Cardiac septum (tissue), 1 donor: ENCODE measurements at places on chromosomes 4 and X. TPM values are rescaled to one million over a fixed set of nuclear protein-coding genes. Genes with fewer than 3 reads are reported as not detected.

The DCAF8L2 gene
- not detected for total RNA-seq

The MAGEA12 gene
- total RNA-seq: not detected

The ATP7A gene
- total RNA-seq: 6.6 TPM

The FGB gene
- not detected for total RNA-seq

The AASDH gene
- total RNA-seq: 8.1 TPM

The ARHGAP6 gene
- 4.8 TPM for total RNA-seq

The SPIN2A gene
- total RNA-seq: 0.30 TPM

DNA sequence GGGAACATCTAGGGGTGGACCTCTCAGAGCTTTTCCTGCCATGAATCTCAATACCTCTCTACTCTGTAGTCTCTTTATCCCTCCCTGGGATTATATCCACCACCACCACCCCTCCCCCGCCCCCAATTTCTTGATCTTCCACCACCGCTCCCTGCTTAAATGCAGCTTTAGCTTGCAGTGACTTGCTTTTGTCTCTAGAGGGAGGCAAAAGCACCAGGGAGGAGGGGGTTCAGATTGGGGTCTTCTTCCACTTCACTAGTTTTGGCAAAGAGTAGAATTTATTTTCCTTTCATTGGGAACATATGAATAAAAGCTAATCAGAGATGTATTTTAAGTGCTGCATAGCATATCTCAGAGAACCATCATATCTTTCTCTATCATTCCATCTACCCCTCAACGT, 5.5 kb downstream of the ARHGAP36 start:
- no peak for DNase-seq

DNA sequence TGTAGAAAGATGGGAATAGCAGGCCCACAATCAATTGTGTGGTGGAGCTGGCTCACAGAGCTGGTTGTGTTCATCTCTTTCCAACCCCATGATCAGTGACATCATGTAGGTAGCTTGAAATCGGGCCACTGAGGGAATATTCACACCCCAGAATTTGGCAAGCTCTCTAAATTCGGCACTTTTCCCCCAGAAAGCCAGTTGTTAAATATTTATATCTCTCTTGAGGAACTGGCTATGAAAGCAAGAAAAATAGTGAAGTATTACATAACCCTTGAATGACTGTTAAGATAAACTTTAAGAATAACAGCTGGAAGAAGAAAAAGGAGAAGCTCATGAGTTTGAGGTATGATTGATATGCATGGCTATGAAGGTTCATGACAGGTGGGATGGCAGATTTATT, 38.9 kb downstream of the GPRIN3 start:
- no peak for DNase-seq

DNA sequence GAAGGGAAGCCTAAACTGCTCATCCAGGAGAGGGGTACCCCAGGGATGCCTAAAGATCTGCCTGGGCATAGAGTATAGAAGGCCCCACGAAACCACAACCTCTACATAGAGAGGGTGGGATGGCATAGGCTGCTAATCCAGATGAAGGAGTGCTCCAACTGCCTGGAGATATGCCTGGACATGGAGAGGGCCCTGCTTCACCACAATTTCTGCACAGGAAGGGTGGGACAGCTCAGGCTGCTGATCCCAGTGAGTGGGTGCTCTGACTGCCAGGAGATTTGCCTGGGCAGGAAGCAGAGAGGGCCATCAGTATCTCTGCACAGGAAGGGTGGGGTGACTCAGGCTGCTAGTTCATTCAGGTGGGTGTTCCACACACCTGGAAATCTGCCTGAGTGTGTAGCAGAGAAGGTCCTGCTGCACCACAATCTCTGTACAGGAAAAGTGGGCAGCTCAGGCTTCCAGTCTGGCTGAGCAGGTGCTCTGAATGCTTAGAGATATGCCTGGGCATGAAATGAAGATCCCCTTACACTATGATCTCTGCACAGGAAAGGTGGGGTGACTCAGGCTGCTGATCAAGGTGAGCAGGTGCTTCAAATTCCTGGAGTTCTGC, 61.1 kb downstream of the ZNF518B start:
- no peak for DNase-seq

DNA sequence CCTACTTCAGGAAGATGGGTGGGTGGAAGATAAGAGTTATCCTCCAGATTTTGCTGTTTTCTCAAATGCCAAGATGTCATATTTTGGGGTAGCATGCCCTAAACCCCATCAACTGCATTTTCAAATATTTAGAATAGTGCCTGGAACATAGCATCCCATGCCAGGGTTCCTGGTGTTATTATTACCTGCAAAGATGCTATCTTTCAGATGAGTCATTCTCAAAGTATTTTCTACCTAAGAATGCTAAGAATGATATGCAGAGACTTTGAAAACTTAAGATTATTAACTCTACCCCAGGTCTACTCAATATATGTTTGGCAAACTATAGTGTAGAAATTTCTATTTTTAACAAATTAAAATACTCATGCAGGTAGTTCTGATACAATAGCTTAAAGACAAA, 934.3 kb upstream of the SLIT2 start:
- no peak for DNase-seq

GRCh38 chr4:6024313-6024960, 6.2 kb upstream of the C4orf50 start:
- DNase-seq: no peak

DNA sequence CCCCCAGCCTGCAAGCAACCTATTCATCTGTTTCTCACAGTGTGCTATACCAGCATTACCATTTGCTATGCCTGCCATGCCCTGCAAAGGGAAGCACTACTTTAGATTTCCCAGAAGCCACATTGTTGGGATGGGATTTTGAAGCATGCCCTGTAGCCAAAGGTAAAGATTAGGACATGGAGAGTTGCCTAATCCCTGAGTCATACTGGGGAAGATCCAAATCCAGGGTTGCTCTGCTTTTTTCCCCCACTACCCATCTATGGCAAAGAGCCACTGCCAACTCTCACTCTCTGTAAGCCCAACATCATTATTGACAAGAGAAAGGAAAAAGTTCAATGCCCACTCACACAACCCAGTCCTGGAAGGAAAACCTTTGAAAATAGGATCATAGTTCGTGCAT, 36.7 kb upstream of the TMEM164 start:
- DNase-seq: no peak

DNA sequence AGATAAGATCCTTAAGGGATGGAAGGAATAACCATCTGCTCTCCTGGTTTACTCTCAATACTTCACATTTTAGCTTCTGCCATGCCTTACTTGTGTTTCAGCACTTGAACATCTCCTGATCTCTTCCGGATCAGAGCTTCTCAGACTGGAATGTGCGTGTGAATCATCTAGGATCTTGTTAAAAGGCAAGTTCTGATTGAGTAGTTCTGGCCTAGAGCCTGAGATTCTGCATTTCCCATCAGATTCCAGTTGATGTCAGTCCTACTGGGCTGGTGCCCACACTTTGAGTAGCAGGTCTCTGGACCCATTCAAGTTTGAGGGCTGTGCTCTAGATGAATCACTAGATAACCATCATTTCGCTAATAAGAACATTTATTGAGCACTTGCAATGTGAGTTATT, 20.0 kb downstream of the NDP start:
- DNase-seq: no peak

- DNase-seq: no peak
Observed at GRCh38 chrX:101813200-101813599, 118.6 kb downstream of the ZMAT1 start.

DNA sequence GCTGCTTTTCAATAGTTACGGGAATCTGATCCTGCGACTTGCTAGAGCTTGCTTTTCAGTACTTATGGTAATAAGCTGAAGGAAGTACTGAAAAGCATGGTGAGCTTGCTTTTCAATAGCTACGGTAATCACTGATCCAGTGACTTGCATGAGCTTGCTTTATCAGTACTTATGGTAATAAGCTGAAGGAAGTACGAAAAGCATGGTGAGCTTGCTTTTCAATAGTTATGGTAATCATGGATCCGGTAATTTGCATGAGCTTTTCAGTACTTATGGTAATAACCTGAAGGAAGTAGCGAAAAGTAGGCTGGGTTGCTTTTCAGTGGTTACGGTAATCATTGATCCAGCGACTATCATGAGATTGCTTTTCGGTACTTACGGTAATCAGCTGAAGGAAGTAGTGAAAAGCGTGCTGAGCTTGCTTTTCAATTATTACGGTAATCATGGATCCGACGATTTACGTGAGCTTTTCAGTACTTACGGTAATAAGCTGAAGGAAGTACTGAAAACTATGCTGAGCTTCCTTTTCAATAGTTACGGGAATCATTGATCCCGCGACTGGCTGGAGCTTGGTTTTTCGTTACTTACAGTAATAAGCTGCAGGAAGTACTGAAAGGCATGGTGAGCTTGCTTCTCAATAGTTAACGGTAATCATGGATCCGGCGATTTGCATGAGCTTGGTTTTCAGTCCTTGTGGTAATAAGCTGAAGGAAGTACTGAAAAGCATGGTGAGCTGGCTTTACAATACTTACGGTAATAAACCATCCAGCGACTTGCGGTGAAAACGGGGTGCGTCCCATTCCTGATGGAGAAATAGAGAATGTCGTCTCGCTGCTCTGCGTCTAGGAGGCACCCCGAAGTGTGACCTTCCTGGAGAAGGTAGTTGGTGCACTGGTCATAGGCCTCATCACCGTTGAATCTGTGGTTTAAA, 6.5 kb downstream of the CRLF2 start:
- DNase-seq: peak; percentile 53

GRCh38 chrX:42459735-42460134, 318.2 kb downstream of the PPP1R2C start:
- DNase-seq: no peak

DNA sequence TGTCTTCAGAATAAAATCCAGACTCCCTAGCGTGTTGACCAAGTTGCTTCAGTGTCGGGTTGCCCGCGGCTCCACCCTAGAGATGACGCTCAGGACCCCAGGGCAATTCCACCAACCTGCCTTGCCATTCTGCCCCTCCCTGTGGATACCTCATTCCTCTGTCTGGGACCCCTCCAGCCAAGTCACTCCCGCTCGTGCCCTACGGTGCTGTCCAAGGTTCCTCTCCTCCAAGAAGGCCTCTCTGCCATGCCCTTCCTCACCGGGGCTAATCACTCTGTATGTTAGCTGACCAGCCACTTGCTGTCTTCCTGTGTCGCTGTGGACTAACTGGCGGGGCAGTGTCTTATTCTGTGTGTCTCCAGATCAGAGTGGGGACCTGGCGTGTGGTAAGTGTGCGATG, 46.6 kb downstream of the TENM3 start:
- DNase-seq: no peak

DNA sequence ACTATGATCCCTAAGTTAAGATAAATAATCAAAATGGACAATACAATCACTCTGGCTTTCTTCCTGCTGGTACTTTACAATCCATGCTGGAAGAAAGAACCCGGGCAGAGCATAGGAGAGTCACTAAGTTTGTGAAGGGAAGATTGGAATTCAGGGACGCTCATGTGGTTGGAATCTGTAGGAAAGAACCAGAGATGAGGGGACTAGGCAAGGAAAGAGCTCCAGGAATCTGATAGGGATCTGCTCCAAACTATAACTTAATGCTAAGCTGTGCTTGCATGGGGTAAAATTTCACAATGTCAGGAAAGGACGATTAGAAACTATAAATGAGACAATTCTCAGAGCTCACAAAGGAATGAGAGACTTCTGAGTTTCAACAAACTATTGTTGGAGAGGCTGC, 167.5 kb downstream of the ADGRA3 start:
- DNase-seq: no peak

GRCh38 chr4:57501720-57502119, 391.5 kb upstream of the IGFBP7 start:
- DNase-seq: no peak

DNA sequence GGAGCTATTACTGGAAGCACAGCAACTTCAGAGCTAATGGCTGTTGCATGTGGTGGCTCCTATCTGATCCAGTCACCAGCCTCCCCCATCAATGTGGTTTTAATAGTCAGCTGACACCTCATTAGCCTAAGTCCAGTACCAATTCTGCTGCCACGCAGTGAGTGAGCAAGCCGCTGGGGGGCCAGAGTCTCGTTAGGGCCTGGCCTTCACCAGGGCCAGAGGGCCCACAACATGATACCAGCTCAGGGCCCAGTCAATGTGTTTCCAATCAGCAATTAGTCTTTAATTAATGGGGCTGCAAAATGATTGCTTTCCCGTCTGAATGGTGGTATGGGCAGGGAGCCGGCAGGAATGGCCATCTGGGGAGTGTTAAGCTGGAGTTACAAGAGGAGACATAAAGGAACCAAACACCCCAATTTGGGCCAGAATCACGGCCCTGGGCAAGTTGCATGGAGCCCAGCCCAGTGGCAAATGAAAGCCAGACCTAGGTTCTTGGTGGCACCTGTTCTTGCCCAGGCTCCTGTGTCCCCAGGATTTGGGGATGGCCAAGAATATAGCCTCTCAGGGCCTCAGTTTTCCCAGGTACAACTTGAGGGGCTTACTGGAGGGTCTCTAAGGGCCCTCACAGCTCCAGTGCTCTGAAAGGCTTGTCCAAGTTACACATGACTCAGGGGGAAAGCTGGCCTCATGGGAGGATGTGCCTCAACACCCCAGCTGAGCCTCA, 119.2 kb downstream of the EFNB1 start:
- DNase-seq: no peak

- no peak for DNase-seq
Observed at GRCh38 chr4:182286931-182287330, 43.7 kb downstream of the TENM3 start.

DNA sequence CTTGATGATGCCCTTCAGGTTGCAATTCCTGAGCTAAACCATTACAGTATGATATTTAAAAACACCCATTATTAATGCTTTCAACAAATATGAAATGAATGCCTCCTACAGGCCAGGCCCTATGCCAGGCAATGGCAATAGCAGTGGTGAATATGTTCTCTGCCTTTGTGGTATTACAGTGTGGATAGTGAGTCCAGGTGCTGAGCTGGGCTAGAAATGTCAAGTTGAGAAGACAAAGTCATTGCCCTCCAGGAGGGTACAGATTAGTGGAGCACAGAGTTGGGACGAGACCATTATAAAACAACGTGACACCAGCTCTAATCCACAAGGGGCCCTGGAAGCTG, 81.9 kb downstream of the RBM47 start:
- DNase-seq: no peak

- DNase-seq: no peak
Observed at GRCh38 chr4:7029921-7030320, 13.3 kb upstream of the TADA2B start.

DNA sequence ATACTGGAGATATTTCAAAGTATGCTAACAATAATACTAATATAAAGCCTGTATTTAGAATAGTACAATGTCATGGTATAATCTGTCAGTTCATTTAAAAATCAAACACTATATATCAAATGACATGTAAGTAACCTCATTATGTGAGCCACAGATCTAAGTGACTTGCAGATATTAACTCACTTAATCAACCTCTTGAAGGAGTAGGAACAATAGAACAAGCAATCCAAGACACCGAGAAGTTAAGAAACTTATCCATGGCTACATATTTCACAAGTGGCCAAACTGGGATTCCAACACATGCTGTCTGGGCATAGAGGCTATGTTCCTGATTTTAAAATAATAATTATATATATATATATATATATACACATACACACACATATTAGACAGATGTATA, 554.0 kb downstream of the ARAP2 start:
- no peak for DNase-seq

DNA sequence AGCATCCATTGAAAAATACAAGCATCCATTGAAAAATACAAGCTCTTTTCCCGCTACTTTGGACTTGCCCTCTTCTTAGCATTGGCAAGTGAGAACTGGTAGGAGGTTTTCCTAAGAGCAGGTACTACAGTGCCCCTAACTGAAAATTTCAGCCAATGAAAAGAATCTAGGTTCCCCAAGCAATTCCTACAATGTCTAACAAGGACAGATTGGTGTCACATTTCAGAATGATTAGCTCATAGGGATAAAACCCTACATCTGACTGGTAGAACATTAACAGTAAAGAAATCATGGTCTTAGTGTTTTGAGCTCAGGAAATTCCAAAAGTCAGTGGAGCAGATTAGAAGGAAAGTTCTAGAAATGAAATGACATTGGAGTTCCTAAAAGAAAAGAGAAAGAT, 68.6 kb upstream of the QRFPR start:
- no peak for DNase-seq
